Motor neuron (in vitro differentiated cells): ENCODE measurements at places on chromosomes 1 and 21. TPM values are rescaled to one million over a fixed set of nuclear protein-coding genes. Genes with fewer than 3 reads are reported as not detected.

Gene CCDC27
- 0.62 TPM in 1 of 2 replicates, not detected in the other for total RNA-seq

Gene SPRR5
- not detected in 2 replicates for total RNA-seq

Gene DUSP23
- 5.5 and 7.6 TPM in 2 replicates for total RNA-seq

Gene ADORA1
- total RNA-seq = 3.3 TPM in 2 replicates

Gene SYT2
- 8.3 and 8.9 TPM in 2 replicates for total RNA-seq

Gene PLCH2
- total RNA-seq = 3.3 and 4.7 TPM in 2 replicates

Gene MR1
- 0.23 and 0.75 TPM in 2 replicates for total RNA-seq

Gene HSD3B2
- total RNA-seq = not detected in 2 replicates

Gene OR2L5
- total RNA-seq = 0.08 and 0.14 TPM in 2 replicates

Gene KPRP
- 0.23 and 0.62 TPM in 2 replicates for total RNA-seq

Gene HUNK
- total RNA-seq = 4.3 and 5.4 TPM in 2 replicates

Gene EDN2
- total RNA-seq = 0.81 and 1.2 TPM in 2 replicates

Gene PAX7
- 0.10 and 0.11 TPM in 2 replicates for total RNA-seq

Gene DIO1
- total RNA-seq = 0.31 and 0.46 TPM in 2 replicates

Gene TRIM67
- 0.18 and 0.96 TPM in 2 replicates for total RNA-seq

Gene ADORA3
- 1.4 and 1.9 TPM in 2 replicates for total RNA-seq

Gene CFHR3
- 0.78 and 1.7 TPM in 2 replicates for total RNA-seq

Gene CDK18
- 1.3 and 1.5 TPM in 2 replicates for total RNA-seq

Gene RNU1-3
- total RNA-seq = 3,288 and 3,462 TPM in 2 replicates

Gene AGMAT
- total RNA-seq = 1.2 and 1.3 TPM in 2 replicates

Gene GSTM5
- total RNA-seq = 0.05 and 0.44 TPM in 2 replicates
